T-helper 17 cell (primary cell): ENCODE measurements at places on chromosomes 11 and 22.

DNA sequence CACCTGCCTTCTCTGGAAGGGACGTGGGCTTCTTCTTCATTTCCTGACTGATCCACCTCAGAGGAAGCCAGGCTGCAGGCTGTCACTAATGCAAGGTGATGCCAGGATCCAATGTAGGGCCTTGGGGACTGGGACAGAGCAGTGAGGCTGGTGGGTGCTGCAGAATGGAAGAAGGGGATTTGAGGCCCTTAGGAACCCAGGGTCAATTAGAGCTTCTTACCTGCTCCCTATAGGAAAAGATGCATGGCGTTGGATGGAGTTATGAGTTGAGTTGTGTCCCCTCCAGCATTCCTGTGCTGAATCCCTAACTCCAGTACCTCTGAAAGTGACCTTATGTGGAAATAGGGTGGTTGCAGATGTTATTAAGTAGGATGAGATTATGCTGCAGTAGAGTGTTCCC is 190.4 kb downstream of the MIAT start:
- H3K27ac ChIP-seq, result no peak overlapping the region
- no peaks in the 10 kb centered on the region for H3K27me3 ChIP-seq
- H3K36me3 ChIP-seq, result peaks cover 3% of the 10 kb centered on the region
- no peak overlapping the region for H3K4me3 ChIP-seq
- H3K4me1 ChIP-seq, result no peaks in the 10 kb centered on the region

- H3K27ac ChIP-seq, result no peak overlapping the region
- peaks cover 25% of the 10 kb centered on the region for H3K27me3 ChIP-seq
- H3K4me3 ChIP-seq, result no peak overlapping the region
- no peak for DNase-seq
- H3K4me1 ChIP-seq, result peaks cover 7% of the 10 kb centered on the region
- no peaks in the 10 kb centered on the region for H3K36me3 ChIP-seq
Measured at GRCh38 chr11:34309965-34310364, 47.8 kb downstream of the ABTB2 start.

- no peak overlapping the region for H3K27ac ChIP-seq
- no peaks in the 10 kb centered on the region for H3K27me3 ChIP-seq
- H3K4me3 ChIP-seq, result no peak overlapping the region
- H3K4me1 ChIP-seq, result no peaks in the 10 kb centered on the region
Measured at GRCh38 chr11:47137476-47137875, 39.2 kb downstream of the ARFGAP2 start.

- H3K4me3 ChIP-seq, result no peak overlapping the region
- no peak for DNase-seq
- peaks cover 6% of the 10 kb centered on the region for H3K4me1 ChIP-seq
- H3K27me3 ChIP-seq, result peaks cover 14% of the 10 kb centered on the region
- no peak overlapping the region for H3K27ac ChIP-seq
- peaks cover 2% of the 10 kb centered on the region for H3K36me3 ChIP-seq
Measured at GRCh38 chr11:118660681-118661424, 18.6 kb downstream of the TREH start.

GRCh38 chr11:13495929-13496328 is at the start of gene PTH:
TSS of gene PTH (minus strand) at chr11:13495997. CDS start at chr11:13492855, 3,142 bp downstream.
- peaks cover 2% of the 10 kb centered on the region for H3K36me3 ChIP-seq
- no peak for DNase-seq
- H3K4me3 ChIP-seq, result no peak within 1 kb of the TSS
- H3K27ac ChIP-seq, result no peak within 1 kb of the TSS
- peaks cover 37% of the 10 kb centered on the region for H3K27me3 ChIP-seq
- H3K4me1 ChIP-seq, result peaks cover 4% of the 10 kb centered on the region

DNA sequence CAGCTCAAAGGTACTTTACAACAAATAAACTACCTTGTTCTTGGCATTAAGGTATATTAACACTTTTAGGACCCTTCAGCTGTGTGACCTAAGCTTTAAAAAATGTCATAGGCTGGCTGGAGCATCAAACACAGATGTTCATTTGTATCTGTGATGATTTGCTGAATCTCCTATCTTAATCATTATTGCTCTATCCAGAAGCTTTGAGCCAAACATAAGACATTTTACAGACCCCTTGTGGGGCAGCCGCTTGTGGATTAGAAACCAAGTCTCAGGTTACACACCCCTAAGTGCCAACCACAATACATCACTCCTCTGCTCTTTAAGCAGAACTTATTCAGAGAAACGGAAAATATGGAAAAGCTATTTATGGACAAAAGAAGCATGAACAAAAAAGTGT is 394.2 kb upstream of the CCDC90B start:
- H3K27ac ChIP-seq, result no peak overlapping the region
- H3K4me3 ChIP-seq, result no peak overlapping the region
- H3K36me3 ChIP-seq, result no peaks in the 10 kb centered on the region

DNA sequence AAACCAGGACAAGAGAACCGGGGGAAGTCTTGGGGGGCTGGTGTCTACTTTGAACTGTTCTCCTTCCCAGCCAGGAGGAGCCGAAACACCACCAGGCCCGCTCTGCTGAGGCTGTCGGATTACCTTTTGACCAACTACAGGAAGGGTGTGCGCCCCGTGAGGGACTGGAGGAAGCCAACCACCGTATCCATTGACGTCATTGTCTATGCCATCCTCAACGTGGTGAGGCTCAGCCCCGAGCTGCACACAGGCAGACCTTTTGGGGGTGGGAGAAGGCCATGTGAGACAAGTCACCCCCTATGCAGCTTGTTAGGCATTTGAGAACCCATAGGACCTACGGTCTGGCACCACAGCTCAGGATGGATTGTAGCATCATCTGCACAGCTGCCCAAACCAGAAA is 2.8 kb downstream of the HTR3A start:
- H3K27me3 ChIP-seq, result peaks cover 49% of the 10 kb centered on the region
- no peak for DNase-seq
- no peak overlapping the region for H3K4me3 ChIP-seq
- no peak overlapping the region for H3K27ac ChIP-seq

DNA sequence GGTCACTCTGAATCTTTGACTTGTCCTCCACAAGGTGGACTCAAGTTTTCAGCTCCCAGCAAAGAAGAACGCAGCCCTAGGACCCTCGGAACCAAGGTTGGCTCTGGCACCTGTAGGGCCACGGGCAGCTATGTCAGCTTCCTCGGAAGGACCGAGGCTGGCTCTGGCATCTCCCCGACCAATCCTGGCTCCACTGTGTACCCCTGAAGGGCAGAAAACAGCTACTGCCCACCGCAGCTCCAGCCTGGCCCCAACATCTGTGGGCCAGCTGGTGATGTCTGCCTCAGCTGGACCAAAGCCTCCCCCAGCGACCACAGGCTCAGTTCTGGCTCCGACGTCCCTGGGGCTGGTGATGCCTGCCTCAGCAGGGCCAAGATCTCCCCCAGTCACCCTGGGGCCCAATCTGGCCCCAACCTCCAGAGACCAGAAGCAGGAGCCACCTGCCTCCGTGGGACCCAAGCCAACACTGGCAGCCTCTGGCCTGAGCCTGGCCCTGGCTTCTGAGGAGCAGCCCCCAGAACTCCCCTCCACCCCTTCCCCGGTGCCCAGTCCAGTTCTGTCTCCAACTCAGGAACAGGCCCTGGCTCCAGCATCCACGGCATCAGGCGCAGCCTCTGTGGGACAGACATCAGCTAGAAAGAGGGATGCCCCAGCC is 2.2 kb downstream of the INPP5J start:
- H3K4me1 ChIP-seq, result peaks cover 6% of the 10 kb centered on the region
- DNase-seq, result no peak
- H3K4me3 ChIP-seq, result no peak overlapping the region
- H3K36me3 ChIP-seq, result no peaks in the 10 kb centered on the region
- no peak overlapping the region for H3K27ac ChIP-seq

- H3K27ac ChIP-seq, result no peak overlapping the region
- peaks cover 2% of the 10 kb centered on the region for H3K4me1 ChIP-seq
- peaks cover 3% of the 10 kb centered on the region for H3K36me3 ChIP-seq
- no peak overlapping the region for H3K4me3 ChIP-seq
Measured at GRCh38 chr11:34344768-34345539, 12.9 kb downstream of the ABTB2 start.

DNA sequence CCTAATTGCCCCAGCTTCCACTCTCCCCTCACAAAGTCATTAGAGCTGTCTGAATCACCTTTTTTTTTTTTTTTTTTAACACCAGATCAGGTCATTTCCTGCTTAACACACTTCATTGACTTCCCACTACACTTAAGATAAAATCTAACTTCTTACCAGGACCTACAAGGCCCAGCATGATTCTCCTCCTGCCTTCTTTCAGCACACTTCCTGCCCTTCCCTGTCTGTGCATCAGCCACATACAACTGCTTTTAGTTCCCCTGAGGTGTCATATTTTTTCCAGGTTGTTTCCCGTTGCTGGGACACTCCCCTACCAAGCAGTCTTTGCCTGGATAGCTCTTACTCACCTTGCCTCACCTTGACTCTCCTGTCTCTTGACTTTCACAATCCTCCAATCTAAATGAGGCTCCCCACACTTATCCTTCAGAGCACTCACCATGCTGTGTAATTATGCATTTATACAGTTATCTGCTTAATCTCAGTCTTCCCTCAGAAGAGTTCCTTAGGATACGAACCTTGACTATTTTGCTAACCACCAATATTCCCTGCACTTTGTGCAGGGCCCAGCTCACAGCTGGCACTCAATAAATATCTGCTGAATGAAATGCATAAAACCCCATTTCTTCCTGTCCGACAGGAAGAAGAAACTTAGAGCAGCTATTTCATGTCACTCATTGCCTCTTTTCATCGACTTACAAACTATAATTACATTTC is 96.6 kb upstream of the AKIP1 start:
- DNase-seq, result no peak
- no peak overlapping the region for H3K27ac ChIP-seq
- peaks cover 28% of the 10 kb centered on the region for H3K27me3 ChIP-seq

GRCh38 chr22:17913801-17914347 is 110.5 kb downstream of the MICAL3 start:
- H3K4me1 ChIP-seq, result peaks cover 3% of the 10 kb centered on the region
- no peaks in the 10 kb centered on the region for H3K36me3 ChIP-seq
- DNase-seq, result no peak

GRCh38 chr22:49886346-49887063 is 31.7 kb downstream of the ALG12 start:
- no peak for DNase-seq
- H3K27ac ChIP-seq, result no peak overlapping the region
- H3K36me3 ChIP-seq, result no peaks in the 10 kb centered on the region
- H3K4me1 ChIP-seq, result peaks cover 22% of the 10 kb centered on the region
- peak overlapping the region; percentile 9 for H3K4me3 ChIP-seq
- no peaks in the 10 kb centered on the region for H3K27me3 ChIP-seq

GRCh38 chr11:35047179-35047578 is 91.8 kb upstream of the CD44 start:
- H3K27ac ChIP-seq, result peak overlapping the region; percentile 98
- H3K4me3 ChIP-seq, result peak overlapping the region; percentile 39
- no peaks in the 10 kb centered on the region for H3K27me3 ChIP-seq
- no peaks in the 10 kb centered on the region for H3K36me3 ChIP-seq
- DNase-seq, result peak; percentile 26

GRCh38 chr11:8713760-8714454 is 31.3 kb downstream of the RPL27A start:
- peaks cover 24% of the 10 kb centered on the region for H3K27me3 ChIP-seq
- H3K4me1 ChIP-seq, result peaks cover 4% of the 10 kb centered on the region
- no peaks in the 10 kb centered on the region for H3K36me3 ChIP-seq
- no peak overlapping the region for H3K4me3 ChIP-seq
- no peak overlapping the region for H3K27ac ChIP-seq

- H3K4me3 ChIP-seq, result no peak overlapping the region
- peaks cover 3% of the 10 kb centered on the region for H3K36me3 ChIP-seq
- peaks cover 3% of the 10 kb centered on the region for H3K4me1 ChIP-seq
- peaks cover 32% of the 10 kb centered on the region for H3K27me3 ChIP-seq
- no peak for DNase-seq
- no peak overlapping the region for H3K27ac ChIP-seq
Measured at GRCh38 chr11:8251616-8252295, 11.9 kb downstream of the LMO1 start.

DNA sequence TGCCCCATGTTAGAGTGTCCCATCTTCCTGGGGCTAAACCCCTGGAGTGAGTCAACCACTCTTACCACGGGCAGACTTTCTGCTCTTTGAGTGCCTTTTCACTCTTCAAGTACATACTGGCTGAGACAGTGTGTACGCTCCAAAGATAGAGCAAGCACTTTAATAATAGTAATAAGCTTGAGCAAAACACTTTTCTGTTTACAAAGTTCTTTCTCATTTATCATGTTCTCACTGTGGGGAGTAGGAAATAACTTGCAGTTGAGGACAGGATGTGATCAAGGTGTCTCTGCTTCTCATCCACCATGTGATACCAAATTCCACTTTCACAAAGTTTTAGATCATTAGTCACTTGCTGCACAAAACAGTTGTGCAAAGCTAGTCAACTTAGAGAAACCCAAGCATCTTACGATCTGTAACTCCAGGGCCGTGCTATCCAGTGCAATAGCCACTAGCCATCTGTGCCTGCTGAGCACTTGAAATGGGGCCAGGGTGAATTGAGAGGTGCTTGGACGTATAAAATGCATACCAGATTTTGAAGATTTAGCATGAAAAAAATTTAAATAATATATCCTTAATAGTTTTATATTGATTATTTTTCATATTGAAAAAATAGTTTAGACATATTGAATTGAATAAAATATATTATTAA is 135.3 kb downstream of the KIF18A start:
- no peaks in the 10 kb centered on the region for H3K27me3 ChIP-seq
- H3K36me3 ChIP-seq, result no peaks in the 10 kb centered on the region
- no peaks in the 10 kb centered on the region for H3K4me1 ChIP-seq
- no peak for DNase-seq
- H3K4me3 ChIP-seq, result no peak overlapping the region
- no peak overlapping the region for H3K27ac ChIP-seq

DNA sequence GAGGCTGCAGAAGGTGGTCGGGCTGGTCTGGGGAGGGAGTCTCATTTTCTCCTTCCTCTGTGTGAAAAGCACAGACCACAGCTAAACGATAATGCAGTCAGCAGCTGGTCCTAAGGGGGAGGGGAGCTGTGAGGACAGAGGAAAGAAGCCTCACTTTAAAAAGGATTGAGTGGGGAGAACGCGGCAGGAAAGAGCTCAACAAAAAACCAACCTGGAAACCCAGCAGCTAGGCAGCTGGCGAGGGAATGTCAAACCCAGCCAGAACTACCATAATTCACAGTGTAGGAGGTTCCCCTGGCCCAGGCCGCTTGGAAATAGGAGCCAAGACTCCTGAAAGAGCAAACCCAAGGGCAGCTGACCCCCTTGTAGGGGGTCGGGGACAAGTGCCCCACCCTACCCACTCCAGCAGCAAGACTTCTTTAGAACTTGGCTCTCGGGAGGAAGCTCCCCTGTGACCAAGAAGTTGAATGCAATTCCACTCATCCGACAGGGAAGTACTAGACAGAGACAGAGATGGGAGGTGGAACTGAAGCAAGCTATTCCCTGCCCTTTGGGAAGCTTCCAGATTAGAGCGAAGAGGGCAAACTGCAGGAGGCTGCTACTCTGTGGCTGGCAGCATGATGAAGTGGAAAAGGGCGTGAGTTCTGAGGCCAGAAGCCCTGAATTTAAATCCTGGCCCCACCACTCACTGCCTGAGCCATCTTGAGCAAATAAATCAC is 16.5 kb upstream of the DGKZ start:
- peak overlapping the region; percentile 88 for H3K4me3 ChIP-seq
- no peak for DNase-seq
- peaks cover 35% of the 10 kb centered on the region for H3K4me1 ChIP-seq
- peaks cover 5% of the 10 kb centered on the region for H3K27me3 ChIP-seq
- H3K36me3 ChIP-seq, result peaks cover 3% of the 10 kb centered on the region
- peak overlapping the region; percentile 94 for H3K27ac ChIP-seq
